ENCODE measurements at places on chromosomes 5 and 9. TPM values are rescaled to one million over a fixed set of nuclear protein-coding genes. Genes with fewer than 3 reads are reported as not detected.

DNA sequence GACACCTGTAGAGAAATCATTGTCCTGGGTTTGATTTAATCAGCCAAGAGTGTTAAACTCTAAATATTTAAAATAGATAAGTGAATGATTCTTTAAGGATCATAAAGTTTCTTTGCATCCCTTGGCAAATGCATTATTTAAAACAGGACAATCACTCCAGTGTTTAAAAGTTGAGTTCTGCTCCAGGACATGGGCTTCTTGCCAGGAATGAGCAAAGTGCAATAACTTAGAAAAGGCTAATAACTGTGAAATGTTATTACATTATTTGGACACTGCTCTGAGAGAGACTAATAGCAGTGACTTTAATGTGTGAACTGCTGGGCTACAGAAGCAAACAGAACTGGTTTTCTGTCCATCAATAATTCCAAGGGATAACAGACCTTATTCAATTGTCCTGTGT is 283.3 kb downstream of the GABRB2 start:
- DNase-seq: no peak

DNA sequence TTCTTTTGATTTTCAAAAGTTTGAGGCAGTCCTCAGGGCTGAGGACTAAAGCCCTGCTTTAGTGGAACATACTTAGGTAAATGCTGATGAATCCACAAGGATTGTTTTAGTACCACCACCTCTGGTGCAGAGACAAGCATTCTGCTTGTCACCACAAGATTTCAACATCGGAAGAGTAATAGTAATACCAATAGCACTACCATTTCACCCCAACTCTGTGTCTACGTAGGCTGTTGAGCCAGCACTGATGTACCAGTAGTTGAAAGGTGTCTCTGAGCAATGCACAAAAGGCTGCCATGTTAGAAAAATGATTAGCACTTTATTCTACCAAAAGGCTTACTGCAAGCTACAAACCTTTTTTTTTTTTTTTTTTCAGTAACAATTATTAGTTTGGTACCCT is 213.2 kb upstream of the SLC24A2 start:
- DNase-seq: no peak

GRCh38 chr9:82022121-82022520 is 33.5 kb downstream of the SPATA31D1 start:
- DNase-seq: no peak

- no peak for DNase-seq
Measured at GRCh38 chr9:82722561-82722960, 340.4 kb downstream of the RASEF start.

Gene FREM1
- total RNA-seq: 1.4 TPM

DNA sequence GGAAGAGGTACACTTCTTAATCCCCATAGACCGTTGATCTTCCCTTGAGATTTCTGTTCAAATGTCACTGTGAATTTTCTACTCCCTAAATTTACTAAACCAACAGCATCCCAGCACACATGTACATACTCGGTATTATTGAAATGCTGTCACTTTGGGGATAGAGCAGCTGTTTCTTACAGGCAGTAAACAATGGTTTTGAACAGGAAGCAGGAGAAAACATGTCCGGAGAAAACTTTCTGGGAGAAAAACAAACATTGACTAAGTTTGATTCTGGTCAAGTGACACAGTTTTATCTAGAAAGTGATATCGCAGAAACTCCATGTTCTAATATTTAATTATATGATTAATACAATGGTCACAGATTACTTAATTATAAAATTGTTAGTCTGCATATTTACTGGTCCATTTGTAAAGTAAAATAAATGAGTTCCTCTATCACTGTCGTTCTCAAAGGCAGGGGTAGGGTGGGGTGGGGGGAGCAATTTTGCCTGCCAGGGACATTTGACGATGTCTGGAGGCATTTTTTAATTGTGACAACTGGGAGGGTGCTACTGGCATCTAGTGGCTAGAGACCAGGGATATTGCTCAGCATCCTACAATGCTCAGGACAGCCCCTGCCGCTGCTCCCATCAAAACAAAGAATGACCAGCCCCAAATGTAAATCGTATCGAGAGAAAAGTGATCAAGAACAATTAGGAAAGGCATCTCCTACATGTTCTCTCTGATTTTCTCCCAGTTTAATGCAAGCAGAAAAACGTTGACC is 12.2 kb downstream of the TAS2R1 start:
- DNase-seq: no peak

Data from mucosa of descending colon (tissue), 3 donors.